ENCODE measurements at places on chromosomes 2 and 18.

- no peak for DNase-seq
Measured at GRCh38 chr2:201348758-201349157, 8.4 kb downstream of the FLACC1 start.

DNA sequence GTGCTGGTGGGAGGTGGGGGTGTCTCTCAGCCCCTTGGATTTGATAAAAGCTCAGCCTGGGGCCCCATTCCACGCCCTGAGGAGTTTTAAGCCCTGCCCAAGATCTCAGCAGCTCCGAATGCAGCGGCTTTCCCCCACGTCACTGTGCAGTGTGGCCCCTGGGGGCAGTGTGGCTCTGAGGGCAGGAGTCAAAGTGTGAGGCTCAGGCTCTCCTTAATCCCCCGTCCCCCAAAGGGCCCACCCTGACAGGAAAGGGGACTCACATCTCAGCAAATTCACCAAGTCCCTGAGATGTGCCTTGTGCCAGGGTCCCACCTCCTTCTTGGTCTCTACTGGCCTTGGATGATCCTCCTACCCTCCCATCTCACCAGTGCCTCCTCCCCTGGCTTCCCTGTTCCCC lies 25.2 kb downstream of the NPPC start:
- no peak for DNase-seq

GRCh38 chr2:138522556-138522955 lies 21.0 kb downstream of the SPOPL start:
- DNase-seq: no peak

- no peak for DNase-seq
Measured at GRCh38 chr2:65562890-65563289, 130.5 kb upstream of the SPRED2 start.

DNA sequence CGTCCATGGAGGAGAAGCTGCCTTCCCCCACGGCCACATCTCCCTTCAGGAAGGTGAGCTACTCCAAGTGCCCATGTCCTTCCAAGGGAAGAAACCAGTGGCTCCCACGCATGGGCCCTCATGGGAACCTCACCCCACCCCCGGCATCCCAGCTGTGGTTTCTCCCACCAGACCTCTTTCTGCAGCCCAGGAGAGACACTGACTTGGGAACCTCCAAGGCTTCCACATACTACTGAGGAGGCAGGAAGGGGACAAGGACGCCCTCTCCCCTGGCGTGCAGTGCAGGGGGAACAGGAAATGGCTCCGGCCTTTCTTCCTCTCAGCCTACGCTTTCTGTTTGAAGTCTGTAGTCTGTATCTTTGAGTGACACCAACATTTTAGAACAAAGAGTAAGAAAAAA lies 104.5 kb upstream of the EPC2 start:
- no peak for DNase-seq

DNA sequence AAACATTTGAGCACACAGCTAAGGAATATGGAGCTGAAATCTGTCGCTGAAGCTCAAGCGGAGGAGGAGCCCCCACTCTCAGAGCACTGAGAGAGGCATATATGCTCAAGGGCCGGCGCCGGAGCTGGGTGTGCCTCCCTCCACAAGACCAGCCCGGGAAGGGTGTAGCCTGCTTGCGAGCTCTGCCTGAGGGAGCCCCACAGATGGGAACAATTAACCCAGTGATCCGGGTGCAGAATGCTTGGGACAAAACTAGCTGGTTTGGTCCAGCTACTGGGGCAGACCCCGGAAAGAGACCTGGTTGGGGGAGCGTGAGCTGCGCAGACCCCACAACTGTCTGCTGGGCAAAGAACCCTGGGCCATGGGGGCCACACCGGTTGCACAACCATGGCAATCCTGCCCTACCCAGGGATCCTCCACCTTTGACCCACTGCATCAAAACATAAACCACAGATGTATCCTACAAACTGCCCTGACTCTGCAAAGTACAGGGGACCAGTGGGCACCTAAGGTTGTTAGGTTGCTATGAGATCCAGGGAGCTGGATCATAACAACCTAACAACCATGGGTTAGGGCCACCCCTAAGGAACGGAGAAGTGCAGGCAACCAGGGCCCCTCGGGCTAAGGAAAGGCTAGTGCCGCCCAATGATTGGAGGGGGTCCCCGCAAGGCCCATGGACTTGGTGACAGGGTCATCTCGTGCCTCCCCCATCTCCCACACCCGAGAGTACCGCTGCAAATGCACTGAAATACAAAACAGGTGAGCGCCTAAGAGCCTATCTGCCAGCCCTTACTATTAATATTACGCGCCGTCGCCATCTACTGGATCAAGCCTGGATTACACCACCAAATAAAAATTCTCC lies 53.4 kb upstream of the SCN1A start:
- peak; percentile 78 for DNase-seq

- no peak for DNase-seq
Measured at GRCh38 chr2:20451341-20451740, 4.5 kb downstream of the RHOB start.

GRCh38 chr18:56992777-56993176 lies 154.1 kb upstream of the BOD1L2 start:
- no peak for DNase-seq

GRCh38 chr2:231394211-231395141 lies 1.0 kb upstream of the B3GNT7 start:
- no peak for DNase-seq

DNA sequence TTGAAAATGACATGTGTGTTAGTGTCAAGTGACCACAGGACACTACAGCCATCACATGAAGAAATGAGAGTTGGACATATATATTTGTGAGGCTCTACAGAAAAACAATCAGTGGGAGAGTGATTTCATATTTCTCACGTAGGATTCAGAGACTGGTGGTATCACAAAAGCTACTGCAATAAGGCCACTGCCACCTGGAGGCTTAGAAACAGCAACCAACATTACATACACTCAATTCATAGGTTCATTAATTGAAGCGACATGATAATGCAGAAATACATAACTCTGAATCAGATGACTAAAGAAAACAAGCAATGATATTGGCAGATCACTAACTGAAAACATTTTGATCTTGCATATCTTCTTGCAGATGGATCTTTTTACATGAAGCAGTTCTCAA lies 248.1 kb upstream of the KLHL14 start:
- no peak for DNase-seq

GRCh38 chr2:98530114-98530513 lies 78.2 kb downstream of the COA5 start:
- no peak for DNase-seq

GRCh38 chr2:68837861-68838341 lies 33.3 kb downstream of the BMP10 start:
- DNase-seq: no peak

DNA sequence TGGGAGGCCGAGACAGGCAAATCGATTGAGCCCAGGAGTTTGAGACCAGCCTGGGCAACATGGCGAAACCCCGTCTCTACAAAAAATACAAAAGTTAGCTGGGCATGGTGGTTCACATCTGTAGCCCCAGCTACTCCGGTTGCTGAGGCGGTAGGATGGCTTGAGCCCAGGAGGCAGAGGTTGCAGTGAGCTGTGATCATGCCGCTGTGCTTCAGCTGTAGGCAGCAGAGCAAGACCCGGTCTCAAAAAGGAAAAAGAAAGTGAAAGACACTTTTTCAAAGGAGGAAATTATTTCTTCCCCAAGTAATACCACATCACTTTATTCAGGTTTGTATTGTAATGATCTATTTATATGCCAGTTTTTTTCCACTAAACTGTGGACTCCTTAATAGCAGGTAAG lies 35.7 kb upstream of the TAF4B start:
- DNase-seq: no peak

DNA sequence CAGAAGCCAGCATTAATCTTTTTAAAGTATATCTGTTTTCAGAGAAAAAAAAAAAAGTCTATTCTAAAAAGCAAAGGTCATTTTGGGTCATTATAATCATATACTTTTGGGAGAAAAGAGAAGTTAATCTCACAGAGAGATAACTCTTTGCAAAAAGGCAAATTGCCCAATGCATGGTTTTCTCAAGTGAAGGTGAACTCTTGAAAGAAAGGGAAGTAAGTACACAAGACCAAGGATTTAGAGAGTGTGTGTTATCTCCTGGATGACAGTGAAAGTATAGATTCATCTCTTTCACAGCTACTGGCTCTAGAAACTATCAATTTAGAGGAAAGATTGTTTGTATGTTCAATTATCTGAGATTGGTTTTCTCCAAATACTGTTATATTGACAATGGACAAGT lies 151.4 kb downstream of the CD8B2 start:
- DNase-seq: no peak

DNA sequence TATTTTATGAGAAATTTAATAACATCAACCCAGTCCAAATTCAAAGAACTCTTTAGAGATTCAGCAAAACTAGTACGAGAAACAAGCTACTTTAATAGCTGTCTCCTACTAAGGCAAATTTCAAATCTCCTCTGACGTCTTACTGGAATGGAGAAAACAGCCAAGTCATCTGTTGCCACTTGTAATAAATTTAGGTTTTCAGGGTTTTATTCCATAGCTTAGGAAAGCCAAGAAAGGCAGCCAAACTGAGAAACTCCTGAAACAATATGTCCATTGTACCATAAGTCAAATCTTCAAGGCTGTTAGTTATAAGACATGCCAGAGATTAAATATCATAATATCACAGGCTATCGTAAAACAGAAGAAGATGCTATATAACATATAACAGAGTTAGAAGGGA lies 524.6 kb upstream of the SETBP1 start:
- no peak for DNase-seq

GRCh38 chr2:226835420-226835795 lies 446 bp upstream of the RHBDD1 start:
- no peak for DNase-seq

DNA sequence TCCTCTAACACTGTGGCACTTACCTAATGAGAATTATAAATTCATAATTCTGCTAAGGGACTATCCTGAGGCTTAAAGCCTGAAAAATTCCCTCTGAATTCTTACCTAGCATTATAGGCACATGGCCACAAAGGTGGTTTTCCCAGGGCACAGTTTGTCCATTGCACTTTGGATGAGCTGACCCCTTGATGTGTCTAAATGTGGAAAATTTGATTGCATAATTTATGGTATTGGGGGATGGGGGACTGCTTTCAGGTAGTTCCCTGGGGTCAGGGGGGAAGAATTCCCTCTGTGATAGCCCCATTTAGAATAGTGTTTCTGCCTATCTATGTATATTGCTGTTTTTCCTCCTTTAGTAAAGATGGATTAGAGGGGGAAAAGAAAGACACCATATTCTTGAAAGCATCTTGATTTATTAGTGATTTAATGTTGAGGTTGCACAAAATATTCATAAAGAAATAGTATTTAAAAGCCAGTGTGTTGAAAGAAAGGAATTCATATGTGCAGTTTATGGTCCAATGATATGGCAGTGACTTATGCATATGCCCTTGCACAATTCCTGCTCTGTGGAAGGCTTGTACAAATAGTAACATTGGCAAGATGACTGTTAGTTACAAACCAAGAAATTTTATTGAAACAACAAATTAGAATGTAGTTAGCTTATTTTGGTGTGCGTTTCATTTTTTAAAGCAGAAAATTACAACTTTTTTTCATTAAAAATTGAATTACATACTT lies 8.7 kb upstream of the HTR2B start:
- DNase-seq: no peak

DNA sequence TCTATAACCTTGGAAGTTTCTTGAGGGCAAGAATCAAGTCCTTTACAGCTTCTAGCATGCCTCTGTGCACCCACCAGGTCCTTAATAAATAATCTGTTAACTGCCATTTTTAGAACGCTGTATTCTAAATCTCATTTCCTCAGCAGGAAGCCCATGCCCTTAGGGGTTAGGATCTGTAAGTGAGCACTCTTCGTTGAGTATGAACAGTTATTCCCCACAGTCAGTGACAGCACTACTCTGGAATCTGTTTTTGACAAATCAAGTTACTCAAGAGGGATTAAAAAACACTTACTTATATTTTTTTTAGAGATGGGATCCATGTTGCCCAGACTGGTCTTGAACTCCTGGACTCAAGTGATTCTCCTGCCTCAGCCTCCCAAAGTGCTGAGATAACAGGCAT lies 14.6 kb downstream of the PAIP2B start:
- no peak for DNase-seq

Measured in NCI-H1694 (cell line).